Activated B cell treated with CpG ODN at 0.5 μM for 24 hours (primary cell): ENCODE measurements at places on chromosomes 11 and 22.

DNA sequence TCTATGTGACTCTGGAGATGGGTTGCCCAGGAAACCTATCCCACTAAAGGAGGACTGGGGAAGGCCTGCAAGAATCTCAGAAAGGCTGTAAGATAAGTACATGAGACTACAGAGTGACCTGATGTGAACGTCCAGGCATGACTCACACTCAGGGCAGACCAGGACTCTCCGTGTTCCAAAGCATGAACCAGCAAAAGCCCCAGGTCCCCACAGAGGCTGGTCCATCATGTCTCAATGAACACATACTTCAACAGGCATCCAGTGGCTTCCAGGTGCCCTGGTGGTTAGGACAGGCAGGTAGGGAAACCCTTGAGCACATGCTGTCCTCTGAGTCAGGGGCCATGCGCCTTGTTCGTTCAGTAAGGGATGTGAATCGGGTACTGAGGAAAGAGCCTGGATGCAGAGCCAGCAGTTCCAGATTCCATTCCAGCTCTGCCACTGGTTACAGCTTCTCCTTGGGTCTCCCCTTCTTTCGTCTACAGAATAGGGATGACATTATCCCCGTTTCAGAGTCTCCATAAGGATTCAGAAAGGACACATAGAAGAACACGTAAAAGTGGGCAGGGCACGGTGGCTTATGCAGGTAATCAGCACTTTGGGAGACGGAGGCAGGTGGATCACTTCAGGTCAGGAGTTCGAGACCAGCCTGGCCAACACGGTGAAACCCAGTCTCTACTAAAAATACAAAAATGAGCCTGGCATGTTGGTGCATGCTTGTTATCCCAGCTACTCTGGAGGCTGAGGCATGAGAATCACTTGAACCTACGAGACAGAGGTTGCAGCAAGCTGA lies 129.0 kb upstream of the TEAD1 start:
- H3K27ac ChIP-seq: no peak overlapping the region
- H3K4me1 ChIP-seq: no peaks in the 10 kb centered on the region
- no peak overlapping the region for H3K4me3 ChIP-seq
- H3K36me3 ChIP-seq: no peaks in the 10 kb centered on the region
- DNase-seq: no peak

DNA sequence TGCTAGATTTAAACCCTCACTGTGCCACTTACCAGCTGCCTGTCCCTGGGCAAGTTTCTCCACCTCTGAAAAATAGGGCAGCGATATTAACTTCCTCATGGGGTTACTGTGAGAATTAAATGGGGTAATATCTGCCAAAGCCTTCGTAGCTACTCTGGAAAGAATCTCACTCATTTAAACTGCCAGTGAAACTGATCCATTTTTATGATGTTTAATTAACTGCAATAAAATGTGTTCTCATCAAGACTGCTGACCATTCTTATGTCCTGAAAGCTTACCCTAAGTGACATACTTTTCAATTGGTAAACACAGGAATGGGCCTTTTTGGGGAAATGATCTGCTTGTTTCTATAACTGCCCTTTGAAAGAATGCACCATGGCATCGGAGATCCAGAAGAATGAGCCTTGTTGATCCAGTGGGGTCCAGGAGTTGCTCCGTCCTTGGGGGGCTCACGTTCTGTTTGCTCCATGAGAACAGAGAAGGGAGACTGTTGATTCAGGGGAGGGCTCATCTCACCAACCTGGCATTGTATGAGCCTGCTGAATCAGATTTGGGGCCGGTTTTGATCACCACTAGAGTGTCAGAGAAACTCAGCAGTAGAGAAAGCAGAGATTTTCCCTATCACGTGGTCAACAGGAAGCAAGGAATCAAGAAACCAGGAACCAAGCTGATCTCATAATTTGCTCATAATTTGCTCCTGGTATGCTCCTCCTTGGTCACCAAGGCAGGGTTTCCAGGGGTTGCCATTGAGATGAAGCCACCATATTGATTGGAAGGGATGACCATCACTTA lies 7.0 kb upstream of the CCDC86 start:
- peaks cover 5% of the 10 kb centered on the region for H3K4me1 ChIP-seq
- peaks cover 5% of the 10 kb centered on the region for H3K27me3 ChIP-seq
- H3K27ac ChIP-seq: no peak overlapping the region
- H3K4me3 ChIP-seq: no peak overlapping the region
- no peaks in the 10 kb centered on the region for H3K36me3 ChIP-seq

DNA sequence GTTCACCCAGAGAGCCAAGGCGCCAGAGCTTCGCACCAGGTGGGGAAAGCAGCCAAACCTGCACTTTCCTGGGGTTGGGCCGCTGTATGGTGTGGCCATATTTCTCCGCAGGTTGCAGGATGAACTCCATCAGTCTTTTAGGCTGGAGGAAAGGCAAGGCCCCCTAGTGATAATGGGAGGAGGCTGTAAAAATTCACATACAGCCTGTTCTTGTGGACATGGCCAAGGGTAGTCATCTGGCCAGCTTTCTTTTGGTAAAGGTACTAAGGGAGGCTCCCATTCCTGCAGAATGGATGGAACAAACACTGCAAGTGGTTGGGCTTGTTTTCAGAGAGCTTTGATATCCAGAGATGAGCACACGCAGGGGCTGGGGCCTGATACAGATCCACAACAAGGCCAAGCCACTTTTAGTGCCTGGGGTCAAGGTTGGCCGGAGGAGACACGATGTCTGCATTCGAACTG lies 29.6 kb downstream of the C22orf31 start:
- H3K4me1 ChIP-seq: peaks cover 6% of the 10 kb centered on the region
- H3K27ac ChIP-seq: no peak overlapping the region
- no peak overlapping the region for H3K4me3 ChIP-seq
- no peaks in the 10 kb centered on the region for H3K36me3 ChIP-seq
- no peak for DNase-seq

- H3K27ac ChIP-seq: no peak overlapping the region
- no peak for DNase-seq
- no peak overlapping the region for H3K4me3 ChIP-seq
- peaks cover 27% of the 10 kb centered on the region for H3K27me3 ChIP-seq
- H3K36me3 ChIP-seq: no peaks in the 10 kb centered on the region
- peaks cover 9% of the 10 kb centered on the region for H3K4me1 ChIP-seq
Measured at GRCh38 chr11:73265853-73266645, 6.1 kb upstream of the P2RY6 start.

DNA sequence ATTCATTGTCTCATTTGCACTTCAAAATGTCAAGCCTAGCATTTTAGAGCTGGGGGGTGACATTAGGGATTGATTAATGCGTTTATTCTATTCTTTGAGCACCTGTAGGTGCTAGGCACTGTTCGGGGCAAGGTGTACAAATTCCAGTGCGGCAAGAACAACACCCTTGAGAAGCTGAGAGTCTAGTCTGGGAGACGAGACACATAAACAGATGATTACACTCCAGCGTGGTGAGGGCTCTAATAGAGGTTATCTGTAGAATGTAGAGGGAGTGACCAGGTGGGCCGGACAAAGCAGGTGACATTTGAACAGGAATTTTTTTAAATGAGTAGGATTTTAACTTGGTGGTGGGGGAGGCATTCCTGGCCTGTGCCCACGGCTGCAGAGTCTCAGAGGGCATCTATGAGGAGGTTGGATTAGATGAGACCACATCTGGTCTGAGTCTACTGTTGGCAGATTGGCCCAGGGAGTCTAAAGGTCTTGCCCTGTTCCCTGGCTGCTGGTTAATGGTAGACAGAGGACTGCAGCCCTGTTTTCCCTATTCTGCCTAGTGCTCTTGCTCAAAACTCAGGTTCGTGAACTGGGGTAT lies 970 bp downstream of the CAT start:
- DNase-seq: no peak
- H3K27ac ChIP-seq: peak overlapping the region; percentile 98
- H3K27me3 ChIP-seq: no peaks in the 10 kb centered on the region
- peaks cover 52% of the 10 kb centered on the region for H3K4me1 ChIP-seq
- H3K36me3 ChIP-seq: peaks cover 9% of the 10 kb centered on the region

- peaks cover 10% of the 10 kb centered on the region for H3K36me3 ChIP-seq
- no peak for DNase-seq
- peaks cover 16% of the 10 kb centered on the region for H3K4me1 ChIP-seq
- H3K27me3 ChIP-seq: no peaks in the 10 kb centered on the region
Measured at GRCh38 chr11:66851239-66851596, 5.6 kb upstream of the LRFN4 start.

GRCh38 chr11:64933935-64934681 lies 1.6 kb downstream of the GPHA2 start:
- H3K4me1 ChIP-seq: no peaks in the 10 kb centered on the region
- peaks cover 53% of the 10 kb centered on the region for H3K36me3 ChIP-seq
- no peak for DNase-seq
- H3K27me3 ChIP-seq: peaks cover 2% of the 10 kb centered on the region
- no peak overlapping the region for H3K4me3 ChIP-seq

DNA sequence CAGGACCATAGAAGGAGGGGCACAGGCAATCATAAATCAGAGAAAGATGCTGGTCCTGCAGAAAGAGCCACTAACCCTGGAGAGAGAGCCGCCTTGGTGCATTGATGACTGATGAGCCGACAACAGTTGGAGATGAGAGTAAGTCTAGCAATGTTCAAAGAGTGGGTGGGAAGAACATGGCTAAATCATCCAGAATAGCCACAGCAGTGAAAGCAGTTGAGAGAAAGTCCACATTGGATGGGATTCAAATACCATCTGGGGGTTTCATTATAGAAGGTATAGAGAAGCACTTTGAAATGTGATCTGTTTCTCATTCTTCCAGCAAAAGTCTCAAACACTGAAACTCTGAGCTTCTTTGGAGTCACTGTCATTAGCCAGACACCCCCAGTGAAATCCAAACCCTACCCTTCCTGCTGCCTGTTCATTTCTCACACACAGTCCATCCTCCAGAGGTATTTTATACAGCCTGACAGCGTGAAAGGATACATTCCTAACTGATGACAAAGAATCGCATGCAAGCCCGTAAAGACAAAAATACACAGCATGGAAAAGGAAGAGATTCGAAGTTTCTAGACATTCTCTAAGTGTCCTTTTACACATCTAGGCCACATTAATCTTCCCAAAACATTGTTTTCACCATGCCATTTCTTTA lies 303.1 kb upstream of the MPPED2 start:
- no peak for DNase-seq
- H3K27me3 ChIP-seq: no peaks in the 10 kb centered on the region
- H3K4me1 ChIP-seq: no peaks in the 10 kb centered on the region

DNA sequence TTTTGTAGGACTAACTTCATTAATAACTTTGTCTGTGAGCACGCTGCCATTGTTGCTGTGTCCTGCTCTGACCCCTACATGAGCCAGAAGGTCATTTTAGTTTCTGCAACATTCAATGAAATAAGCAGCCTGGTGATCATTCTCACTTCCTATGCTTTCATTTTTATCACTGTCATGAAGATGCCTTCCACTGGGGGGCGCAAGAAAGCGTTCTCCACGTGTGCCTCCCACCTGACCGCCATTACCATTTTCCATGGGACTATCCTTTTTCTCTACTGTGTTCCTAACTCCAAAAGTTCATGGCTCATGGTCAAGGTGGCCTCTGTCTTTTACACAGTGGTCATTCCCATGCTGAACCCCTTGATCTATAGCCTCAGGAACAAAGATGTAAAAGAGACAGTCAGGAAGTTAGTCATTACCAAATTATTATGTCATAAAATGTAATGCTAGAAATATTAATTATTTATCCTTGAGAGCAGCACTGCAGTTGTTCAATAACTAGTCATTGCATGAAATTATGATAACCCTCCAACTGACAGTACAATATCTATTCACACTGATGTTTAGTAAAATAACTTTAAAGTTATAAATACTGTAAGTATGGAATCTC lies 46.4 kb upstream of the OR5D13 start:
- no peaks in the 10 kb centered on the region for H3K4me1 ChIP-seq
- H3K27ac ChIP-seq: no peak overlapping the region
- H3K36me3 ChIP-seq: no peaks in the 10 kb centered on the region
- H3K27me3 ChIP-seq: no peaks in the 10 kb centered on the region

- H3K27ac ChIP-seq: no peak overlapping the region
- H3K4me3 ChIP-seq: no peak overlapping the region
- H3K27me3 ChIP-seq: no peaks in the 10 kb centered on the region
- H3K4me1 ChIP-seq: no peaks in the 10 kb centered on the region
- DNase-seq: no peak
Measured at GRCh38 chr22:49092716-49093115, 735.0 kb downstream of the BRD1 start.

- H3K27me3 ChIP-seq: no peaks in the 10 kb centered on the region
- peak; percentile 10 for DNase-seq
- peaks cover 25% of the 10 kb centered on the region for H3K4me1 ChIP-seq
- H3K36me3 ChIP-seq: peaks cover 45% of the 10 kb centered on the region
Measured at GRCh38 chr11:6611092-6611962, 689 bp downstream of the TAF10 start.

- no peak overlapping the region for H3K4me3 ChIP-seq
- DNase-seq: no peak
- H3K27ac ChIP-seq: no peak overlapping the region
- H3K36me3 ChIP-seq: no peaks in the 10 kb centered on the region
- peaks cover 3% of the 10 kb centered on the region for H3K27me3 ChIP-seq
- H3K4me1 ChIP-seq: peaks cover 7% of the 10 kb centered on the region
Measured at GRCh38 chr11:92770981-92771380, 198.5 kb upstream of the MTNR1B start.

DNA sequence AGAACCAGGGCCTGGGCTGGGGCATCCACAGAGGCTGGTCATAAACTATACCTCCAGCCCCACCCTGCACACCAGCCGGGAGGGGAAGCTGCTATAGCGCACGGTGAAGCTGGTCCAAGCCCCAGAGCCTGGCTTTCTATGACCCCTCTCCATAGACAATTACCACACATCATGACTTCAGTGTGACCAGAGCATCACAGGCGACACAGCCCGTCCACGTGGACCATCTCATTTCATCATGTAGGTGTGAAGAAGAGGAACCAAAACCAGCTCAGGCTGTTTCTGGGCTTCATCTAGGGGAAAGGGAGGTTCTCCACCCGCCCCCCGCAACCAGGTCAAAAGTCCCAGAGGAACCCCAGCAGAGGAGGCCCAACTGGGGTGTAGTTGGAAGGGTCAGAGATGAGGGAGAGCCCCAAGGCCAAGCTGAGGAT lies 3.0 kb downstream of the CXCR5 start:
- no peaks in the 10 kb centered on the region for H3K27me3 ChIP-seq
- peak overlapping the region; percentile 98 for H3K4me3 ChIP-seq
- peaks cover 81% of the 10 kb centered on the region for H3K36me3 ChIP-seq
- H3K27ac ChIP-seq: peak overlapping the region; percentile 98
- peaks cover 78% of the 10 kb centered on the region for H3K4me1 ChIP-seq
- peak; percentile 63 for DNase-seq

DNA sequence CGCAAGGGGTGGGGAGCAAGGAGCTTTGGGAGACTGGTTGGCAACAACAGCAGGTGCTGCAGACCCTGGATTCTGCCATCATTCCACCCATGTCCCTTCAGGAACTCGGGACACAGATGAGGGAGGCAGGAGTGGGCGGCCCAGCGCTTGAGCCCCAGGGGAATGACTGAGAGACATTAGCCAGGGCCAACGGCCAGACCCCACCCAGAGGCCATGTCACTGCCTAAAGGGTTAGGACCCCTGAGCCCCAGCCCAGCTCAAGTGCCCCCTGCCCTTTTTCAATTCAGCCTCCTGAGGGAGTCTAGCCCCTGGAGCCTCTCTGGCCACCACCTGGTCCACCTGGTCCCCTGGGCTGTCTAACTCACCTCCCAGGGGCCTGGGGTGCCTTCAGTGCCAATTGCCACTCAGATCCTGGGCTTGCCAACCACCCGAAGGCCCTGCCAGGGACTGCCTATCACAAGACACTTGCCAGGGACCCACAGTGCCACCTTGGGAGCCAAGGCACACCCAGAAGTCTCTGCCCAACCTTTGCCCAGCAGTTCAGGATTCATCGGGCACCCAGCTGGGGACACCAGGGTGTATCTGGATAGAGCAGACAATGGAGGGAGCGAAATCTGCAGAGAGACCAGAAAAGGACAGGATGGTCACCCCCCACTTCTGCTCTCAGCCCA lies 16.6 kb downstream of the MFNG start:
- H3K4me1 ChIP-seq: peaks cover 7% of the 10 kb centered on the region
- peaks cover 70% of the 10 kb centered on the region for H3K36me3 ChIP-seq
- H3K4me3 ChIP-seq: no peak overlapping the region
- DNase-seq: no peak
- H3K27me3 ChIP-seq: no peaks in the 10 kb centered on the region
- H3K27ac ChIP-seq: no peak overlapping the region
